ENCODE measurements at places on chromosomes 5 and 9.
A peak's percentile ranks its signal among the peaks of the same experiment; 100 is the strongest.

GRCh38 chr5:60497706-60498500 is 202.1 kb downstream of the DEPDC1B start:
- DNase-seq = no peak

DNA sequence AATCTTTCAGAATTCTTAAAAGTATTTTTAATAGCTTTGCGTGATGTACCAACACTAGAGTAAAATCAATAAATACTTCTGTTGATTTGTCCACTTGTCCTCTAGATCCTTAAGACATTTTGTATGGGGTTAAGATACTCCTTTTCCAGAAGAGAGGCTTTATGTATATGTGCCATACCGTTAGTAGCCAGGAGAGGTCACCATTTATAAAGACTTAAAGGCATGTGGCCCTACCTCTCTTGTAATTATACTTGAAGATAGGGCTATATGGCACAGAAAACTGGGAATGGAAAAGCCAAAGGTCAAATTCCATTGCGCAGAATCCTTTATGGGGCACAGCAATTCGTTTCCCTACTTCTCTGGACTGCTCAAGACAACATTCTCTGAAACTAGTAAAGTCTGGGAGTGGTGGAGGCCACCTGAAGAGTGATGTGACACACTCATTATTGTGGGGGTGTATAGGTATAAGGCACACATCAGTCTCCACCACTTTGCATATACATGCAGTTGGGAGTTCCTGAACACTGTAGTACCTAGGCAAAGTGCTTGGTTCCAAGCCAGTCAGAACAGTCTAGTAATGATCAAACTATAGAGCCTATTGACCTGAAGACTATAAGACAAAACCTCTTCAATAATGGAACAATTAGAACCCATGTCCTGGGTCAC is 140.1 kb upstream of the FBXL17 start:
- DNase-seq = no peak

DNA sequence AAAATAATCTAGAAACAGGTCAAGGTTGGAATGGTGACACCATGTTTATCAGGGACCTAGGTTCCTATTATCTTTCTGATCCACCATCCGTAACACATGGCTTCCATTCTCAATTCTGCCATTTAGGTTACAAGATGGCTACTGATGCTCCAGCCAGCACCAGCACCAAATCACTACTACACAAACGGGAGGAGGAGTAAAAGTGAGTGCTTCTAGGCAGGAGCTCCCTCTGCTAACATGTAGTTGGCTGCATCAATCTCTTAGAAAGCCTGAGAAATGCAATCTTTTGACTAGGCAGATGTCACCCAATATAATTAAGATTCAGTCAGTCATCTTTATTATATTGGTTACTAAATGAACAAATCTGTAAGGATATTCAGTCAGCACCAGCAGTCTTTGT is 515.9 kb downstream of the RAB3C start:
- DNase-seq = no peak

DNA sequence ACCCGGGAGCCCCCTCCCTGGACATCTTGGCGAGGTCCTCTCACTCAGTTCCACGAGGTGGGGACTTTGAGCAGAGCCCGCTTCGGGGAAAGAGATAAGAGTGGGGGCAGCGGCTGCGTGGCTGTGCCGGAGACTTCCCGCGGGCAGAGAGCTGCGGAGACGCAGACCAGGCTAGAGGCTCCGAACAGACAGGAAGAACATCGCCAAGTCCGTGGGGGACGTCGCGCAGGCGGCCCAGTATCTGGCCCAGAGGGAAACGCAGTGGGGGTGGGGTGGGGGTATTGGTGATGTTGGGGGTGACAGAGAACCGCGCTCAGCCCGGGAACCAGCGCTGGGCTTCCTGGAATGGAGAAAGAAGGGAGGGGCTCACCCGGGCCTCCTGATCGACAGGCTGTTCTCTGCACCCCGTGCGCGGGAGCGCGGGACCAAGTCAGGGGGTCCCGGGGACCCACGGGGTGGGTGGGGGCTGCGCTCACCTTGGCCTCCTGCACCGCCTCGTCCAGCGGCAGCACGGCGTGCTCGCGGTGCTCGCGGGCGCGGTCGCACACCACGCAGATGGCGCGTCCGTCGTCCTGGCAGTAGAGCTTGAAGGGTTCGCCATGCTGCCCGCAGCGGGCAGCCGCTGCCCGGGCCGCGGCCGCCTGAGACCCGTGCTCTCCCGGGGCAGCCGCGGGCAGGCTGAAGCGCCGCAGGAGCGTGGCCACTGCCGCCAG is 727 bp downstream of the TRIM7 start:
- DNase-seq = peak; percentile 88

DNA sequence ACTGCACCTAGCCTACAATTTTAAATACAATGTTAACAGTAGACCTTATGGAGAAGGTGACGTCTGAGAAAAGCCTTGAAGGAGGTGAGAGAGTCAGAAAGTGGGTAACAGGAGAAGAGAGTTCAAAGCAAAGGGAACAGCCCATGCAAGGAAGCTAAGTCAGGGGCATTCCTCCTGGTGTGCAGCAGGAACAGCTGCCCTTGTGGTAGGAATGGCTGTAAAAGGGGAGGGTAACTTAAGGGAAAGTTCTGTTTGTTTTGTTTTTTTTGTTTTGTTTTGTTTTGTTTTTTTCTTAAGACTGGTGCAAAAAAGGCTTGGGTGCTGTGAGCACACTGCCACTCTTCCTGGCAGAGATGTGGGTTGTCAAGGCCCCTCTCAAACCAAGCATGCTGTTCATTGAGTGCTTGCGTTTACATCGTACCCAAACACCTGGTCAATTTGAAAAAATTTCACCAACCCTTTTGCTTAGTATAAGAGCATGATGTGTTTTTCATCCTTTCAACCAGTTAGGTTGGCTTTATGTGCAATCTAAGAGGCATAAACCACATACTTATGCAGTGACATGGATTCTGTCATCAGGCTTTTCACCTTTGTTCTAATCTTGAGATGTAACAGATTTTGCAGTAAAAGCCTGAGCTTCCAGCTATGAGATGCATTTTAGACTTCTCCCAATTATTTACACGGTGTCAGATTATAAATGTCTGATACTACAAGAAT is 279.7 kb downstream of the GLIS3 start:
- DNase-seq = no peak

GRCh38 chr9:38638881-38639576 is 18.6 kb upstream of the ANKRD18A start:
- DNase-seq = no peak

All from upper lobe of left lung (tissue), 6 donors.